GM12878 (cell line): ENCODE measurements at places on chromosomes 2 and 18. TPM values are rescaled to one million over a fixed set of nuclear protein-coding genes. Genes with fewer than 3 reads are reported as not detected.

GRCh38 chr2:70340761-70341476 lies 39.1 kb upstream of the FAM136A start:
- DNase-seq: no peak

DNA sequence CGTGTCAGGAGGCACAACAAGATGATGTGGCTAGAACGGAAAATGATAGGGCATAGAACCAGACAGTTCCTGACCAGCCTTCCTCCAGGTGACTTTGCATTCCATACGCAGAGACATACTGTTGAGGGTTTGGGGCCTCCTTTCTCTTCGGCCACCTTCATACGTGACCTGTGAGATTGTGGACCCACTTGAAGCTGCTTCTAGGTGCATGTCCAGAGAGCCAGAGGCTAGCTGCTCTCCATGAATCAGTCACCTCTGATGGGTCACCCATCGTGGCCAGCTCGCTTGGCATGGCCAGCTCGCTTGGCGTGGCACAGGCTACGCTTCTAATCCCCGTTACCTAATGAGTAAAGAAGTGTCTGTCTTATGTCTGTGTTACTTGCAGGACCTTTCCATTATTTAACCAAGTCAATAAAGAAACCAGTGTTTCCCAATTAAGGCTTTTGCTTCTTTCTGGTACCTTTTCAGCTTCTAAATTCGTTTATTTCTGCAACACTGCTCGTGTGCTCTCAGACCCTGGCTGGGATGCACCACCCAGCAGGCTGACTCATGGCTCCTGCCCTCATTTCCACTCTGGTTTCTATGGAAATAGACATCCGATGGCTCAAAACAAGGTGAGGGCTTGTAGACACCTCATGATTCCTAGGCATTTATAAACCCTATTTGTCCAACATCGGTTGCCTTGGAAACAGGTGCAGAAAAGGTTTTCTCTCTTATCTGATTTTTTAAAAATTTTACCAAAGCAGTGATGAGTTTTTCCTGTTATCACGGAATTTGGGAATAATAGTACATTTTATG lies 86.7 kb upstream of the B3GNT7 start:
- DNase-seq: no peak

DNA sequence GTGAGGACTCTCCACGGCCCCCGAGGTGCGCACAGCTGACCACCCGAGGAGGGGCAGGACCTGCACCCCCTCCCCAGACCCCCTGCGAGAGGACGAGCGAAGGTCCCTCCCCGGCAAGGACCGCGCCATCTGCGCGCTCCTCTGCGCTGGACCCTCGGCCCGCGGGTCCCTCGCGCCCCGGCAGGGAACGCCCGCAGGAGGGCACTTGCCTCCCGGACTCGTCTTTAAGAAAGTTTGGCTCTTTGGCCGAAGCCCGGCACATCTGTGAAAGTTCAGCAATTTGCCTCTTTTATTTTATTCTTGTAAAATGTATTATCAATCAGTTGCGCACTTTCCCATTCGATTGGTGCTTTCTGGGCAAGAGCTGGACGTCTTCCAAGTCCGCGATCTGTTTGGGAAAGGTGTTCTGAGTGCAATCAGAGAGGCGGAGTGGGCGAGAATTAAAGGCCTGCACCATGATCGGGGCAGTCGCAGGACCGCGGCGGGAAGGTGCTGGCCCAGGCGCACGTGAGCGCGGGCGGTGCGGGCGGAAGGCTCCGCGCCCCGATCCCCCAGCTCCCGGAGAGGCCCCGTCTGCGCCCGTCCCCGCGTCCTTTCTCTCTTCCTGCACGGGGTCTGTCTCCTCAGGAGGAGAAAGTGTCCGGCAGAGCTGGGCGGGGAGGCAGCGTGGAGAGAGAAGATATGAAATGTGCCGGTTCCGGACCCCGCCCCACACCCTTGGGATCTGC lies 1.6 kb upstream of the ALKAL2 start:
- no peak for DNase-seq

- DNase-seq: no peak
Measured at GRCh38 chr18:46728219-46728930, 28.5 kb downstream of the ST8SIA5 start.

PLGLB2 gene
- total RNA-seq: 0.53 TPM in 1 of 2 replicates, not detected in the other

C2orf80 gene
- total RNA-seq: not detected in 2 replicates

DNA sequence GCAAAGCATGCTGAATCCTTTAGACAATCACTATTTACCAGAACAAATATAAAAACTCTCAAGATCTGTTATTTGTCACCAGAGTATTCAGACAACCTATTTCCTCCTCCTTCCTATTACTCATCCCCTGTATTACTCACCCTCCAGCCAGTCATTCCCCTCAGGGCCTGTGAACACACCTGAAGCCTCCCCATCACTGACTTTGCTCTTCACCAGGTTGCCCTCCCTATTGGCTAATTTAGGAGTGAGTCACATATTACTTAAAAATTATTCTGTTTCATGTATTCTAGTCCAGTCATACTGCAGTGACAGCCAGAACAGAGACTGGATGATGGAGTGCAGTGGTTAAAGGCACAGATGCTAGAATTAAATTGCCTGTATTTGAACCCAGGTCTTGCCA lies 3.7 kb upstream of the ATG16L1 start:
- no peak for DNase-seq

- DNase-seq: no peak
Measured at GRCh38 chr2:58875436-58875835, 634.3 kb upstream of the FANCL start.

- no peak for DNase-seq
Measured at GRCh38 chr2:74316627-74317295, 26.5 kb downstream of the SLC4A5 start.

SDC1 gene
- total RNA-seq: 31.0 and 33.1 TPM in 2 replicates

DNA sequence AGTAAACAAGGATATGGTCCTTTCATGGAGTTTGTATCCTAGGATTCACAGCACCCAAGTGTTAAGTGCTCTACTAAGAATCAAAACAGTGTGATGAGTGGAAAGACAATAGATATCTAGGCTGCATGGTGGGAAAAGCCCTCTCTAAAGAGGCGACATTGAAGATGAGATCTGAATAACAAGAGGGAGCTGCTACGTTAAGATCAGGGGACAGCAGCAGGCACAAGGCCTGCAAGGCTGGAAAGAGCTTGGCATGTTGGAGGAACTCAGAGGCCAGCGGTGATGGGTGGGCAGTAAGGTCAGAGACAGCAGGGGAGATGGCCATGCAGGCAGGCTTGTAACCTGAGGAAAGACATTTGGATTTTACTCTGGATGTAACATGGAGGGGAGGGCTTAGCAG lies 177.5 kb downstream of the GFPT1 start:
- no peak for DNase-seq

DNA sequence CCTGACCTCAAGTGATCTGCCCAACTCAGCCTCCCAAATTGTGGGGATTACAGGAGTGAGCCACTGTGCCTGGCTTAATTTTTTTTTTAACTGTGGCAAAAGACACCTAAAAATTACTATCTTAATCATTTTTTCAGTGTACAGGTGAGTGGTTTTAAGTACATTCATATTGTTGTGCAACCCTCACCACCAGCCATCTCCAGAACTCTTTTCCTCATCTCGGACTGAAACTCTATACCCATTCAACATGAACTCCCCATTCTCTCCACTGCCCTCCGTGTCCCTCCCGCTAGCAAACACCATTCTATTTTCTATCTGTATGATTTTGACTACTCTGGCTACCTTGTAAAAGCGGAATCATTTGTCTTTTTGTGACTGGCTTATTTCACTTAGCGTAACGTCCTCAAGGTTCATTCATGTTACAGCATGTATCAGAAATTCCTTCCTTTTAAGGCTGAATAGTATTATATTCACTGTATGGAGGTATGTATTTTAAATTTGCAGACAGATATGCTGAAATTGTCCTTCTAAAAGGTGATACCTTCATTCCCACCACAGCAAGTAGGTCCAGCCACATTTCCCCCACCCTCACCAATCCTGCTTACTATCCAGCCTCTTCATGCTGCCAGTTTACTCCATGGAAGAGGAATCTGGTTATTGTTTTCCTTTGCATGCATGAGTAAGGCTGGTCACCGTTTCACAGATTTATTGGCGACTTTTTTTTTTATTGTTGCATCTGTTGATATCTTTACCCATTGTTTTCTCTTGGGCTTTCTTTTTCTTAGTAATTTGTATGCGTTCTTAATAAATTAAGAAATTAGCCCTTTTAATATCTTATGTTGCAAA lies 40.6 kb upstream of the ANXA4 start:
- no peak for DNase-seq

CABLES1 gene
- total RNA-seq: 14.5 and 15.6 TPM in 2 replicates

DNA sequence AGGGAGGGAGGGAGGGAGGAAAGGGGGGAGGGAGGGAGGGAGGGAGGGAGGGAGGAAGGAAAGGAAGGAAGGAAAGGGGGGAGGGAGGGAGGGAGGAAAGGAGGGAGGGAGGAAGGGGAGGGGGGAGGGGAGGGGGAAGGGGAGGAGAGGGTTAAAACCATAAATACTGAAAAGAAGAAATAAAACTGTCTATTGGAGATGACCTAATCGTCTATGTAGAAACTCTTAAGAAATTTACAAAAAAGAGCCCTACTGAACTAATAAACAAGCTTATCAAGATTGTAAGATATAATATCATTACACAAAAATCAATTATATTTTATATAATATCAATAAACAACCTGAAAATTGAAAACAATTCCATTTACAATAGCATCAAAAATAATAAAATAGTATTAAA lies 32.3 kb upstream of the CTDP1 start:
- no peak for DNase-seq

DNA sequence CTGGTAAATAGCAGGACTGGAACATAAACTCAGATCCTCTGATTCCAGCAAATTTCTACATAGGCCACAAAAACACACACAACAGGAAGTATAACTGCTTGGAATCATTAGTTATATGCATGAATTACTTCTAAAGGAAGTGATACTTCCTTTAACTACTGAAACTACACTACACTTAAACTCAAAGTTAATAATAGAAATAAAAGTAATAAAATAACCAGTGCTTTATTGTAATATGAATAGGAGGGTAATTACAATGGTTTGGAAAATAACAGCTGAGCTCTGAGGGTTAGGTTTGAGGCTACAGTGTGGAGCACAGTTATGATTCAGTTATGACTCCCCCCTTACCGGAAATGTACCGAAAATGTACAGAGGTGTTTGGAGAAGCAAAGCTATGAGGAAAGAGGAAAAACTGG lies 18.5 kb upstream of the POLI start:
- DNase-seq: peak; percentile 54

GRCh38 chr2:46134531-46135227 lies 162.5 kb upstream of the EPAS1 start:
- no peak for DNase-seq

ARHGAP28 gene
- total RNA-seq: not detected in 2 replicates

- no peak for DNase-seq
Measured at GRCh38 chr2:125108251-125108650, 1083.2 kb downstream of the CNTNAP5 start.

CNTNAP5 gene
- not detected in 2 replicates for total RNA-seq

KCNS3 gene
- total RNA-seq: not detected in 2 replicates

- DNase-seq: no peak
Measured at GRCh38 chr2:145352484-145352883, 832.6 kb upstream of the ZEB2 start.

HOXD9 gene
- total RNA-seq: not detected in 2 replicates

DNA sequence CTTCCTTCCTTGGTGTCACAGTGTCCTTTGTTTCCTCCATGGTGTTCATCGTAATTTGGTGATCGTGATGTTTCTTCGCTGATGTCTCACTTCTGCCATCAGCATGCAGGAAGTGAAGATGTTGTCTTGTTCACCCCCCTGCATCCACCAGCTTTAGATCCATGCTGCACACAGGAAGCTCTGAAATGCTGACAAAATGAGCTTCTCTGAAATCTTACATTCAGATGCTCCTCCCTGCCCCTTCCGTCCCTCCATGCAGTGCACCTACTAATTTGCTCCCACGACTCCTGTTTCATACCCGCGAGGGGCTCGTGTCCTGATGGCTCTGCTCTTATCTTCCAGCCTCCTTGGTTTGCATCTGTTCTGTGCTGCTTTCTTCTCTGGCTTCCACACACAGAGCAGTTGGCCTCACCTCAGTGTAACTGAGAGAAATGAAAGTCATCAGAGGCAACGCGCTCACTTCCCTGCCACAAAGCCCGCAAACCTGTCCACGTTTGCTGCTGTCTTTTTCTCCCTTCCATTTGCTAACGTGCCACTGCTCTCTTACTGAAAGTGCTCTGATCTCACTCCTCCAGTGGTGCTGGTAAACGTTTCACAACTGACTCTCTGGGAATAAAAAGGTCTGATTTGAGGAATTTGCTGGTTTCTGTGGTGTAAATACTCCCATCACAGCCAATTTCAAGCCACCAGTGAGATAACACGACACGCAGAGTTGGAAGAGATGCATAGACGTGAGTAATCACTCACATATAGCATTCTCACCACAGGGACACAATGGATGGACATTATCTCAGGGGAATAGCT lies 41.0 kb upstream of the MGAT4A start:
- DNase-seq: no peak

PAX3 gene
- total RNA-seq: not detected in 2 replicates

DNA sequence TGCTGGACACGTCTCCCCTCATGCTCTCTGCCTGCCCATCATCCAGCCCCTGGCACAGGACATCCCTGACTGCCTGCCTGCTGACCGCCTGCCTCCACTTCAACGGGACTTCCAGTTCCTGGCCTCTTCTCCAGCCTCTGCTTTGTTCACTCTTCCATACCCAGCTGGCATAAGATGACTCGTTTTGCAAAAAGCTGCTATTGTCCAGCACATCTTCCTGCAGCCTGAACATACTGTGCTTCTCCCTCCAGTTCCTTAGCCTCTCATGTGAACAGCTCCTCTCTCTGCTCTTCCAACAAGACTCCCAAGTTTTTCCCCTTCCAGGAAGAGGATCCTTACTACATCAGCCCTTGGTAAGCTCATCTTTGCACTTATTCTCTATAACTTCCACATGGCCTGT lies 62.4 kb upstream of the SKOR2 start:
- no peak for DNase-seq

DNA sequence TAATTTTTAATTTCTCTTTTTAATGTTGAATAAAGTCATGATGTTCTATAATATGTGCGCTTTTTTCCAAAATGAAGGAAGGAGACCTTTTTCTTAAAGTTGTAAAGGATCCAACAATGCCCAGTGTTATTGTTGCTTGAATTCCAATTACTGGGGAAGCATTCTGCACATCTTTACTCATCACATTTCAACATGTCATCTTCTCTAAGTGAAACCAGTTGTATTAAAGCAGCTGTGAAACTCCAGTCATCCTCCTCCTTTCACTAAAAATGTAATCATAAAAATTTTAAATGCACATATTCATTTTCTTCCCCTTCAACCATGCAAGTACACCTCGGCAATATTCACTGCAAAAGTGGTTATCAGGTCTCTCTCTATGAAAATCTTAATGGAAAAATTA lies 722.7 kb downstream of the TSN start:
- DNase-seq: no peak

- no peak for DNase-seq
Measured at GRCh38 chr2:109351164-109351756, 222.3 kb downstream of the SH3RF3 start.

DNA sequence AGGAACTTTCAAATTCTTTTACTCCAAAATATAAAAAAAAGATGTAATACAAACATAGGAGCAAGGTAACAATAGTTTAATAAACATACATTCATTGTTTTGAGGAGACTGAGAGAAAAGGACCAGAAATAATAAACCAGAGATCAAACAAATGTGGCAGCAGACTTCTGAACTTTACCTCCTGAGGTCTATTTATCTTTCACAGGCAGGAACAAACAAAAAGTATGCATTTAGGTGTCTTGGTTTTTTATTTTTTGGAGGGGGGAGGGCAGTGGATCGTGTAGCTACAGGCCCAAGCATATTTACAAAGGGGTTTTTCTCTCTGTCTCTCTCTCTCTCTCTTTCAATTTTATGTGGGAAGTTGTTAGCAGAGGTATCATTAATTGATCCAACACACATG lies 5.6 kb downstream of the PPP4R1 start:
- no peak for DNase-seq

- peak; percentile 88 for DNase-seq
Measured at GRCh38 chr18:63155169-63155852, 164.3 kb downstream of the BCL2 start.

REG3G gene
- 0.33 and 0.51 TPM in 2 replicates for total RNA-seq
